ENCODE measurements at places on chromosomes 16 and 17. TPM values are rescaled to one million over a fixed set of nuclear protein-coding genes. Genes with fewer than 3 reads are reported as not detected.

- no peak for DNase-seq
Measured at GRCh38 chr16:17437981-17438380, 32.8 kb downstream of the XYLT1 start.

COPS3 gene
- polyA plus RNA-seq, result 75.3 TPM

DNA sequence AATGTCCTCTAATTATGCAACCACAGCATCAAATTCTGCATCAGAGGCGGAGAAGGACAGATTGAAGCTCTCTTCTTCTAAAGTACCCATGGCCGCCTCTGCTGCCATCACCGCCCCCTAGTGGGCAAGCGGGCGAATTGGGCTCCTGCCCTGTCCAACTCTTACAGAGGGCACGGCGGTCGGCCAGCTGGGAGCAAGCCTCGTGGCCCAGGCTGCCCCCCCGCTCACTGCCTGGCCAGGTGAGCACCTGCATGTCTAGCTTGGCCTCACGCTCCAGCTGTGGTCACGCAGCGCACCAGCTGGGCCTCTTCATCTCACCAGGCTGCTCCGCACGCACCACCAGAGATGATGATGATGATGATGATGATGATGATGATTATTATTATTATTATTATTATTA lies 146.1 kb upstream of the TOM1L1 start:
- DNase-seq, result no peak

DNA sequence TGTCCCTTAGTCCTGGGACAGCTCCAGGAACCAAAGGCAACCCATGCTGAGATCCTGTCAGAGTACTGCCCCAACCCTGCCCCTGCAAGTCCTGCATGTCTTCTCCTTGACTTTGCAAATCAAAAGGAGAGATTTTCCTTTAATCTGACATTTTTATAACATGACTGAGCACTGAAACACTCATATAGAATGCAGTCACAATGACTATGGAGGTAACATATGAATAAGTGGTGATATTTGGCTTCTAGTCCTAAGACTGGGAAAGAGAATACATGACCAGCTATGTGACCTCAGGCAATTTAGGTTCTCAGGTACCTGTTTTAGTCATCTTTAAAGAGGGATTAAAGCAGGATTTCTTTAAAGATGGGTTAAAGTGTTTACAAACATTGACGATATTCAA lies 941.6 kb upstream of the CDH8 start:
- no peak for DNase-seq

DNA sequence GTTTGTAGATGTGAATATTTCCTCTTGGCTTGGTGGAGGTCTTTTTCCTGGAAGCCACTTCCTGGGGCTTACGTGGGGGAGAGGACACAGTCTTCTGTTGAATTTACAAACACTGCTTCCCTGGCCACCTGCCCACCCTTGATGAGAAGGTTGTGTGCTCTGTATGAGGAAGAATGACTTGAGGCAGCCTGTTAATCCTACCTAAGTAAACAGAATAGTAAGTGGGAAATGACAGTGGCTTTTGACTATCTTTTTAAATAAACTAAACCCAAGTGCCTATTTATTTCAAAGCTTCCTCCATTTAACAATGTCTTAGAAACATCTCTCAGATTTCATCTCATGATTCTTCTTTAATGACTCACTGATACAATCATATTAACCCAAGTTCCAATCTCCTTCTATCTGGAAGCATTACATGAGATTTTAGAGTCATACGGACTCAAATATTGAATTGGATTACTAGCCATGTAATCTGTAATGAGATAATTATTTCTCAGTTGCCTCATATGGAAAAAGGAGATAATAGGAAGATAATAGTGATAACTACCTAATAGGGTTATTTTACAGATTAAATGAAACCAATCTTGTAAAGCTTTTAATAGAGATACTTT lies 96.6 kb upstream of the SMIM36 start:
- DNase-seq, result peak; percentile 87

- DNase-seq, result no peak
Measured at GRCh38 chr16:86995456-86995855, 321.7 kb downstream of the C16orf95 start.

CYGB gene
- polyA plus RNA-seq, result 22.2 TPM

NPB gene
- polyA plus RNA-seq, result 0.65 TPM

DNA sequence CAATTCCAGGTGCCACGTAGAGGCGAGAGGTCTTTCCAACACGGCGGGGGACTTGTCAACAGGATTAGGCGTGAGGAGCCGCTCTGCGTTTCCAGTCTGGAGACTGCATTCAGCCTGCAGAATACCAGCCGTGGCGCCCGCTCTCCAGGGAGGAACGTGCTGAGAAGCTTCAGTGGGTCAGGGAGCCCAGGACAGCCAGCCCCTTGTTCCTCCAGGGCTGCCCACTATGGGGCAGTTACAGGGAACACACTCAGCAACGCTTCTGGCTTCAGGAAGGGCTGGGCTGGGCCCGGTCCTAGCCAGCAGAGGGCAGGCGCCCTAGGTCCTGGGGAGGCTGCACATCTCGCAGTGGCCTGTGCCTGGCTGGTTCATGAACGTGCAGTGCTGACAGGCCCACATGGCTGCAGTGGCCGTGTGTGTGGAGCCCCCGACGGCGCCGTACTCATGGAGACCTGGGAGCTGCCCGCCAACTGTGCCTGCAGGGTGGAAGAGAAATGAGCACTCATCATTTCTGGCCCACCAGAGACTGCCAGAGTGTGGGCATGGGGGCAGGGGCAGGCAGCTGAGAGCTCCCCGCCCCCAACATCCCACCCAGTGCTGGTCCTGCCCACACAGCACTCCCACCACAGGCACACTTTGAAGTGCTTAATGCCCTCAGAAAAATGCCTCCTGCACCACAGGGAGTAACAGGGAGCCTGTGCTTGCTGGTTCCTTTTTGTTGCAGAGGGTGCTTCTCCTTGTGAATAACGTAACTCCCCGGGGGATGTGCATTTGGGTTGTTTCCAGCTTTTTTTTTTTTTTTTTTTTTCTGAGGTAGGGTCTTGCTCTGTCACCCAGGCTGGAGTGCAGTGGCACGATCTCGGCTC lies 7.0 kb upstream of the FAAP100 start:
- DNase-seq, result no peak

CALB2 gene
- 0.84 TPM for polyA plus RNA-seq

DNA sequence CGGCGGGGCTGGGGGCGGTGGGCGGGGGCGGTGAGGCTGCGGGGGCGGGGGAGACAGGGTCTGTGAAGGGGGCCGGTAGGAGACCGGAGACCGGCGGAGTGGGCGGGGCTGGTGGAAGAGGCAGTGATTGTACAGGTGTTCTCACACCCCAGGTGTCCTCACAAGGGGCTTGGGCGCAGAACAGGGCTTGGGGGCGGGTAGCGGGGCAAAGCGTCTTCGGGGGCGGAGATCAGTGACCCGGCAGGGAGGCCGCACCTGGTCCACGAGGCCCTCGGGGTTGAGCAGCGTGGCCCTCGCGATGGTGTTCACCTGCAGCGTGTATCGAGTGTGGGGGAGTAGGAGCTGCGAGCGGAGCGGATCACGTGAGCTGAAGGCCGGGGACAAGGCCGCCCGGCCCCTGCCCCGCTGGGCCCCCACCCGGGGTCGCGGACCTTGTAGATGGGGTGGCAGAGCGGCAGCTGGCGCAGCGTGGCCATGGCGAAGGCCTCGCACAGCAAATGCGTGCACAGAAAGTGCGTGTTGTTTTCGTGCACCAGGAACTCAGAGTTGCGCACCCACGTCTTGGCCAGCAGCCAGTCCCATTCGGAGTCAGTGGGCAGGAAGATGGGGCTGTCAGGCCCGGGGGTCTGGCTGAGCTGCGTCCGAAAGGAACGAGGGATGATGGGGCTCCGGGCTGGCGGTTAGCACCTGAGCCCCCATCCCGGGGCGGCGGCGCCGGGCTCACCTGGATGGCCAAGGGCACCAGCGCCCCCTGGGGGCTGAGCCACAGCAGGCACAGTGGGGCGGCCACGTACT lies 8.5 kb downstream of the ALOXE3 start:
- DNase-seq, result peak; percentile 24

- DNase-seq, result no peak
Measured at GRCh38 chr16:53081686-53082407, 27.1 kb downstream of the CHD9 start.

DNA sequence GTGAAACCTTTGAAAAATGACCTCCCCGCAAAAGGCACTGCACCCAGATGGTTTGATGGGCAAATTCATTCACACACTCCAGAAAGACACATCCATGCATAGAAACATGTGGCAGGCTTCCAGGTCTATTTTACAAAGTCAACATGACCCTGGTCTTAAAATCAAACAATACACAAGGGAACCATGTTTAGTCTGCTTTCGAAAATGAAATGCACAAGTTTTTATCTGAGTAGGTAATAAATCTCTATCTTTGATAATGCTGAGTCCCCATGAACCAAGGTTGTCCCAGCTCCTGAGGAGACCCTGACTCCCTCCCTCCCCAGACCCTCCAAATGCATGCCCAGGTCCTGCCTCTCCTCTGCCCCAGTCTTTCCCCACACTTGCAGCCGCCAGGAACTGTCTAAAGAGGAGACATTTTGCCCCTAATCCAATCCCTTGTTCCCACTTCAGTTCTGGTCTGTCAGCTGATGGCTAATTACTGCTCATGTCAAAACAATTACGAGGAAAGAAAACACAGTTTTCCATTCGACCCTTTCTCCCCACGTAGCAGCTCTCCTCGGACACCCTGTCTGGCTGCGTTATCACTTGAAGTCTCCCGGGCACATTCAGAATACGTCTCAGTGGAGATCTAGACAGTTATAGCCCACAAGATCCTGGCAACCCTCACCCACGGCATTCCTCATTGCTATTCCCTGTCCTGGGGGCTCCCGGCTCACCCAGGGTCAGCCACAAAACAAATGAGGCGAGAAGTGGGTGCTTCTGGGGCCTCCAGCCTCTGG lies 68.8 kb upstream of the RCVRN start:
- no peak for DNase-seq

All from muscle of leg (tissue), 16 donors.